ENCODE measurements at places on chromosomes 16 and 17. TPM values are rescaled to one million over a fixed set of nuclear protein-coding genes. Genes with fewer than 3 reads are reported as not detected.

DNA sequence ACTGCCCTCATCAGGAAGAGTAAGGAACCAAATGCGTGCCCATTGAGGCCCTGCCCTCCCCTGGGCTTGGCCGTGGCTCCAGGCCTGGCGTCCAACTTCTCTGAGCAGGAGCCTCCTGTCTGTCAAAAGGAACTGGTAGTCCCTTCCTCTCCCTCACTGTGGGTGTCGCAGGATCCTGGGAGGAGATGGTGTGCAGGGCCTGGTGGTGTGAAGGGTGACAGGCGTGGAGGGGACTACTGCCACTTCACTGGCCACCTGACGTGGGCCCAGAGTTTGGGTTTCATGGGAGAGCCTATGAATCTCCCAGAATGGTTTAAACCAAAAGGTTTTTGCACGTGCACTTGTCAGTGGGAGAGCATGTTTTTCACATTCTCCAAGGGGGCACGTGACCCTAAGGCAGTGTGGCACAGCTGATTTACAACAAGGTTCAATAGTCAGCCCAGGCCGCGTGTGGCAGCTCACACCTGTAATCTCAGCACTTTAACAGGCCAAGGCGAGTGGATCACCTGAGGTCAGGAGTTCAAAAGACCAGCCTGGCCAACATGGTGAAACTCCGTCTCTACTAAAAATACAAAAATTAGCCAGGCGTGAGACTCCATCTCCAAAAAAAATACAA lies 12.5 kb downstream of the ARL2BP start:
- DNase-seq: no peak

NPW gene
- not detected for total RNA-seq

DNA sequence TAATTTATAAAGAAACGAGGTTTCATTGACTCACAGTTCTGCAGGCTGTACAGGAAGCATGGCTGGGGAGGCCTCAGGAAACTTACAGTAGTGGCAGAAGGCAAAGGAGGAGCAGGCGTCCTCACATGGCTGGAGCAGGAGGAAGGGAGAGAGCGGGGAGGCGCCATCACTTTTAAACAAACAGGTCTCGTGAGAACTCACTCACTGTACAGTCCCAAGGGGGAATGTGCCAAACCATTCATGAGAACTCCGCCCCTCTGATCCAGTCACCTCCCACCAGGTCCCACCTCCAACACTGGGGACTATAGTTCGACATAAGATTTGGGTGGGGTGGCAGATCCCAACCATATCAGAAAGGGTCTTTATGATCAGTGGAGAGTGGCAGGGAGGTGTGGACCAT lies 392.4 kb upstream of the TNRC6C start:
- no peak for DNase-seq

DNA sequence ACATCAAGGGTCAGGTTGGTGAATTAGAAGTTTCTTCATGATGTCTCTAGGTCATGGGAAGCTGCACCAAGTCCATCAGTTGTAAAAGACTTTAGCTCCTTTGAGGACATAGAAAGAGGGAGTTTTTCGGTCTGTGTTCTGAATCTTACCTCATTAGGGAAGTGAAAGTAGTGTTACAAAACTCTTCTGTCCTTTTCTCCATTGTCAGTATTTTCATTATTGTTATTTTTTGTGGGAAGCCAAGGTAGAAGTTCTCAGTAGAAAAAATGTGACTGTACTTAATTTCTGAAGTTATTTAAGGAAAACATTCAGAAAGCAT lies 24.2 kb downstream of the MAP3K3 start:
- DNase-seq: no peak

- DNase-seq: no peak
These were observed 1.1 kb downstream of the ATP2A1 start for GRCh38 chr16:28879261-28879840.

GRCh38 chr16:3798838-3799237 lies 81.5 kb upstream of the TRAP1 start:
- no peak for DNase-seq

Measured in occipital lobe (tissue), 3 donors.